Bone marrow (tissue), 2 donors: ENCODE measurements at places on chromosomes 5 and 9.

- DNase-seq, result no peak
Observed at GRCh38 chr9:135618866-135619598, 20.3 kb downstream of the GLT6D1 start.

DNA sequence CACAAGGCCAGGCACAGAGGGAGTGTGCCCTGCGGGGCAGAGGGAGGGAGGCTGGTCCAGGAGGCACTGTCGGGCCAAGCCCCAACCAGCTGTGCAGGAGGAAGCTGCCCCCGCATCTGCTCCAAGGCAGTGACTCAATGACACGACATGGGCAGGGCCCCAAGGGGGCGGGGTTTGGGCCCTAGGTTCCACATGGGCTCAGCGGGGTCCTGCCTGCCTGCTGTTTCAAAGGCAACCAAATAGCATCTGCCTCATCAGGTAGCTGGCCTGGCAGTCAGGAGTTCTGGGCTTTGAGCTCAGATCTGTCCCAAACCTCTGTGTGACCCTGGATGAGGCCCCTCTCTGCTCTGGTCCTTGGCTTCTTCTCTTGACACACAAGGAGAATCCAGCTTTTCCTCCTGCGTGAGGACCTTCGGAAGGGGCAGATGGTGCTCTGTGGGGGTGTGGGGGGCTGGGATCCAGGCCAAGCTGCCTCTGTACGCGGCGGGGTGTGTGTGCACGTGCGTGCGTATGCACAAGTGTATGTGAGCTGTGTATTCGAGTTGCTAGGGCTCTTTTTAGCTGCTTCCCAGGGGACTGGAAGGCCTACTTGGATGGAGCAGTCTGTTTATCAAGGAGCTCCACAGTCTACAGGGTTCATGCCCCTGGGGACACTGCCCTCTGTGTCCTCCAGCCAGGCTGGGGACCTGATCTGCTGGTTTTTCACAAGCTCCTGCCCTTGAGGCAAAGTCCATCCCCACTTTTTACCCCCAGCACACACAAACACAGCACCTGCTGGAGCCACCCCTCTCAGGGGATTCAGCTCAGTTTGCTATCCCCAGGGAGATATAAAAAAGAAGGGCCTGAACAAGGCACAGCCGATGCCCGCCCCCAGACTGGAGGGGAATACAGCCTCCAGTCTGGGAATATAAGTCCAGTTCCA is 138.9 kb downstream of the RGS3 start:
- peak; percentile 58 for DNase-seq

GRCh38 chr5:51997949-51998348 is 614.7 kb downstream of the ISL1 start:
- DNase-seq, result no peak

GRCh38 chr9:69097923-69098593 is 62.5 kb downstream of the FXN start:
- DNase-seq, result no peak

GRCh38 chr9:137757613-137758029 is 120.0 kb upstream of the CACNA1B start:
- DNase-seq, result no peak

- DNase-seq, result no peak
Observed at GRCh38 chr5:65098393-65098792, 329.7 kb downstream of the CWC27 start.

GRCh38 chr9:70747261-70747718 is 332.8 kb upstream of the KLF9 start:
- DNase-seq, result no peak

DNA sequence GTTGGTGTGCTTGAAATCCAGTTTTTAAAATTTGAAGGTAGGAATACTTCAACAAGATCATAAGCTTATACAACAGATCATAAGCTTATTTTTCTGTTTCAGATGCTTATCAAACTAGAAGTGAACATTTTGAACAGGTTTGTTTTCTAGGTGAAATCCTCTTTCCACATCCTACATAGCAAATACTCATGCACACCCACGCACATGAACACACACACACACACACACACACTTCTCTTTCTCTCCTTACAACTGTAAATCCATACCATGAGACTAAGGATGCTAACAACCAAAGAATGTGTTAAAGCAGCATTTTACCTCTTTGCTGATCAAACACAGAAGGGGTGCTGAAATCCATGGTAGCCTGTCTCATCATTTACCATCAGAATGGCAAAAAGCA is 592 bp downstream of the ANKRD55 start:
- no peak for DNase-seq

- no peak for DNase-seq
Observed at GRCh38 chr5:53378590-53379247, 101.7 kb upstream of the FST start.

GRCh38 chr5:57696389-57696769 is 213.8 kb upstream of the ACTBL2 start:
- no peak for DNase-seq

- no peak for DNase-seq
Observed at GRCh38 chr5:160573318-160573717, 151.7 kb downstream of the PTTG1 start.

- no peak for DNase-seq
Observed at GRCh38 chr5:40549616-40550015, 130.1 kb upstream of the PTGER4 start.

DNA sequence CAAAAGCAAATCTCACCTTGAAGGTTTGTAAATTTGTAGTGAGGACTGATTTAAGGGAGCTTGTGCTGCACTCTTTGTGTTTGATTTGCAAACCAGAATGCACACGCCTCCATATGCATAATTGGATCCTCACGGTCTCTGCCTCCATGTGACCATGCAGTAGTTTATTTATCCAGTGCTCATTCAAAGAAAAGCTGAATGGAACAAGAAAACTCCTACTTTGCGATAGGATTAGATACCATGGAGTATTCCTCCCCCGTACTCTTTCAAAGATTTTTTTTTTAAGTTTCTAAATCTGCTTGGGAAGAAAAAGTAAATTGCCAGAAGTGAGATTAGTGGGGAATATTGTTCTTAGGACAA is 290.4 kb upstream of the TUT7 start:
- DNase-seq, result no peak
